ENCODE measurements at places on chromosomes 4 and X. TPM values are rescaled to one million over a fixed set of nuclear protein-coding genes. Genes with fewer than 3 reads are reported as not detected.
A peak's percentile ranks its signal among the peaks of the same experiment; 100 is the strongest.

GRCh38 chrX:144637731-144638130 lies 609.6 kb upstream of the SPANXN1 start:
- DNase-seq = no peak
- no peak overlapping the region for H3K27ac ChIP-seq
- H3K4me3 ChIP-seq = no peak overlapping the region

DNA sequence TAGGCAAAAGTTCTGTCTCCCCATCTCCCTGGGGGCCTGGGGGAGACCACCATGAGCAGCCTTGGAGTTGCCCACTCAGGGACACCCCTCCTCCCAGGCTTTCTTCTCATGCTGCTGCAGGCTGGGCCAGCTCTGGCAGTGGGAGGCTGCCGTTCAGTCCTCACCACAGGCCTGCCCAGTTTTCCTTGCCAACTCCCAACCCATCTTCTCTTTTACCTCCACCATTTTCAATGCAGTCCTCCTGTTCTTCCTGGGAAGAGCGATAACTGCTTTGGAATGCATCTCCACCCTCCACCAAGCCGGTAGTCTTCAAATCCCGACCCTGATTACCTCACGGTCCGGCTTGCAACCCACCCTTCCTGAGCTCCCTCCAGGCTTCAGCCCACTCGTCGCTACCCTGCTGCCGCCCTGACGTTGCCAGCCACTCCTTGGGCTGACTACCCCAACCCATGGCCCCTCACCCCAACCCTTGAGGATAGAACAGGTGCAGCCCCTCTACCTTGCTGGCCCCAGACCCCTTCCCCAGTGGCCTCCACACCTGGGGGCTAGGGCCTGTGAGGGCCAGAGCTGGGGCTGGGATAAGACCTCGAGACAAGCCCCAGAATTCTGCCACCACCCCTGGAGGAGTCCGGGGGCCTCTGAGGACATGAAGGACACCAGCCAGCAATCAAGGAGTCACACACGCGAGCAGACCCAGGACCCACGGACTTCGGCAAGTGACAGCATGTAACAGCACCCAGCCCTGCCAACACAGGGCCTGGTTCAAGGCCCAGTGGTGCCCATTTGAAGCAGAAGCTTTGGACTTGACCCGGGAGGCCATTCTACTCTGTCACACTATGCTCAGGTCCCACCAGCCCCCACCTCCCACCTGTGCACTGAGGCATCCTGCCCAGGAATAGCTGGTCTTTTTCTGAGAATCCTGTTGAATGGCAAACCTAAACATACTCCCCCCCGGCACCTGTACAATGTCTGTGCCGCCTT lies 9.2 kb downstream of the WDR1 start:
- H3K27me3 ChIP-seq = no peaks in the 10 kb centered on the region
- H3K4me3 ChIP-seq = peak overlapping the region; percentile 42
- DNase-seq = no peak
- H3K4me1 ChIP-seq = peaks cover 95% of the 10 kb centered on the region
- H3K36me3 ChIP-seq = peaks cover 70% of the 10 kb centered on the region
- peak overlapping the region; percentile 84 for H3K27ac ChIP-seq

GRCh38 chrX:120310861-120311726 lies at the start of gene TMEM255A:
TSS of gene TMEM255A (minus strand) at chrX:120311461. CDS start at chrX:120311309, 152 bp downstream.
- DNase-seq = no peak
- peak within 1 kb of the TSS; percentile 80 for H3K4me3 ChIP-seq
- H3K27ac ChIP-seq = no peak within 1 kb of the TSS
- H3K27me3 ChIP-seq = peaks cover 54% of the 10 kb centered on the region
- H3K36me3 ChIP-seq = no peaks in the 10 kb centered on the region

- no peak overlapping the region for H3K4me3 ChIP-seq
- DNase-seq = no peak
- no peaks in the 10 kb centered on the region for H3K4me1 ChIP-seq
- no peak overlapping the region for H3K27ac ChIP-seq
Measured at GRCh38 chr4:23232987-23233386, 540.2 kb downstream of the GBA3 start.

Gene MAGEA6
- total RNA-seq = not detected

Gene PABPC1L2A
- total RNA-seq = not detected
